Non-pigmented ciliary epithelial cell (primary cell): ENCODE measurements at places on chromosomes 3 and 15.

- no peak for DNase-seq
Measured at GRCh38 chr3:66858656-66859381, 139.3 kb upstream of the KBTBD8 start.

- no peak for DNase-seq
Measured at GRCh38 chr15:101147181-101147580, 104.7 kb downstream of the CHSY1 start.

GRCh38 chr15:52505151-52505550 is 23.5 kb downstream of the MYO5A start:
- DNase-seq, result no peak

DNA sequence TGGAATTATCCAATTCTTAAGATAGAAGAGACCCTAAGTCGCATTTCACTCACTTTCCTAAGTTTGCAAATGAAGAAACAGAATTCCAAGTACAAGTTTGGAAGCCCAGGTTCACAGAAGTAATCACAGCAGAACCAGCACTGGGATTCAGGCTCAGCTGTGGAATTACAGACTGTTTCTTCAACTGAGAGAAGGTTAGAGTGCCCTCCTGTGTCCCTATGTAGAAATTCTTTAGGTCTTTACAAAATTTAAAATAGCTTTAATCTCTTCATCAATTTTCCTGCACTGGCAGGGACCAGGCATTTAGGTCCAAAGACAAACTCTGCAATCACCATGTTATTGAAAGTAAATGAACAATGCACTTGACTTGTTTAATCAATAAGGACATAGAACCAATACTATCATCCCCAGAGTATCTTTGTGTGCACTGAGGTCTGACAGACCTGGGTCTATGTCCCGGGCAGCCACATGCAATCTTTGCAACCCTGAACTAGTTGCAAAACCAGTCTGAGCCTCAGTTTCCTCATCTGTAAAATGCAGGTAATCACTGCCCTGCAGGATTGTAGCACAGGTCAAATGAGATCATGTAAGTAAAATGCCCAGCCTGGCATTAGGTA is 96.3 kb upstream of the ZBED2 start:
- DNase-seq, result no peak

- no peak for DNase-seq
Measured at GRCh38 chr3:134372396-134373270, 1.6 kb downstream of the AMOTL2 start.

GRCh38 chr15:51201581-51201980 is 106.9 kb upstream of the TNFAIP8L3 start:
- no peak for DNase-seq

DNA sequence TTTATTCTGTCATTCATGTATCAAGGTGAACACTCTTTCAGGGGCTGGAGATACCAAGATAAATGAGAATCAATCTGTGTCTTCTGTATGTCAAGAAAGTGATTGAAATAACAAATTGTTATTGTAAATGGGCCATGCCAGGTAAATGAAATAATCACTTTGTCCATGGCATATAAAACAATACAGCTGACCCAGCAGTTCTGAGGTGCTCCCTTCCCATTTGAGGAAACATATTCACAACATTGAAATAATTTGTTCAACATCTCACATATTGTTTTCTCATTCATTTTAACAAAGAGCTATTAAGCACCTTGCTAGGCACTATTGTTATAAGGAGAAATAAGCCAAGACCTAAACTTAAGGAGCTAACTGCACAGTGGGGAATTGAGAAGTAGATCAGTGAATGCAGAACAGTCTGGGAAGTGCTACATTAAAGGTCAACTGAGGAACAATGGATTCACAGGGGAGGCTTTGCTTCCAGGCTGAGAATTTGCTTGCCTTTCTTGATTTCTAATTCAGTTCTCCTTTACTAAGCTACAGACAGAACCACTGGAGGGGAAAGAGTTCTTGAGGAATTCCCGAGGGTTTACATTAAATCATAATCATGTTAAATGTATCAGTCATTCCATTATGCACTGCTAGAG is 806.3 kb upstream of the ARPP21 start:
- DNase-seq, result no peak

- DNase-seq, result no peak
Measured at GRCh38 chr3:15535732-15536131, 14.2 kb upstream of the COLQ start.

- DNase-seq, result no peak
Measured at GRCh38 chr15:25691544-25692430, 171.3 kb downstream of the ATP10A start.

DNA sequence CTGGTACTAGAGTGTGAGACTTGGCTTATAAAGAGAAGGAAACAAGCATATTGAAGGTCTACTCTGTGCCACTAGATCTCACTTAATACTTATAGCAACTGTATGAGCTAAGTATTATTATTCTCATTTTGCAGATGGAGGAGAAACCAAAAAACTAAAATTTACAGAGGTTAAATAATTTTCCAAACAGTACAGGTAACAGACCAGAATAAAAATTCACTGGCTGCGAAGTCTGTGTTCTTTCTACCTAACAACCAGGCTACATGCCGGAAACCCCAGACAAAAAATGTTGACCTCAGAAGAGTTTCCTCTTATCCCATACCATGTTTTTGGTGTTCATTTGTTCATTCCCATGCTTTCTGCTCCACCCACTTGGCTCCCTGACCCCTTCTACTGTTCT is 46.6 kb downstream of the CMSS1 start:
- no peak for DNase-seq

- no peak for DNase-seq
Measured at GRCh38 chr15:70833861-70834765, 19.8 kb downstream of the LARP6 start.

- DNase-seq, result no peak
Measured at GRCh38 chr3:54557538-54558428, 370.1 kb downstream of the LRTM1 start.

- DNase-seq, result no peak
Measured at GRCh38 chr3:135260025-135260424, 465.0 kb downstream of the EPHB1 start.

DNA sequence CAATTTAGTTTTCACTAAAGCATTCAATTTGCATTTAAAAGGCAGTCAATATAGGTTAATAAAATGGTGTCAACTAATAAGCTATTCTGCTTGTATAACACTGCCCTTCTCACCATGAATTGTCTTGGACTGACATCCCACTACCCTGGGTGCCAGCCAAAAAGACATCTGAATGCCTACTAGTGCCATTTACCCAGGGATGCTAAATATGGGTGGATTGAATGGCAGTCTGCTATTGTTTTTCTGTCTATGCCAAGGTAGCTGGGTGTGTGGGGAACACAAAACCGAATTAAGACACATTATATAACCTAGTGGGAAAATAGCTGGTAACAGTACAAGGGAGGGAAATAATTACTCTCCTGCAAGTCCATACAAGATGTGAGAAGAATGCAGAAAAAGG is 240.0 kb upstream of the CFAP20DC start:
- DNase-seq, result no peak

DNA sequence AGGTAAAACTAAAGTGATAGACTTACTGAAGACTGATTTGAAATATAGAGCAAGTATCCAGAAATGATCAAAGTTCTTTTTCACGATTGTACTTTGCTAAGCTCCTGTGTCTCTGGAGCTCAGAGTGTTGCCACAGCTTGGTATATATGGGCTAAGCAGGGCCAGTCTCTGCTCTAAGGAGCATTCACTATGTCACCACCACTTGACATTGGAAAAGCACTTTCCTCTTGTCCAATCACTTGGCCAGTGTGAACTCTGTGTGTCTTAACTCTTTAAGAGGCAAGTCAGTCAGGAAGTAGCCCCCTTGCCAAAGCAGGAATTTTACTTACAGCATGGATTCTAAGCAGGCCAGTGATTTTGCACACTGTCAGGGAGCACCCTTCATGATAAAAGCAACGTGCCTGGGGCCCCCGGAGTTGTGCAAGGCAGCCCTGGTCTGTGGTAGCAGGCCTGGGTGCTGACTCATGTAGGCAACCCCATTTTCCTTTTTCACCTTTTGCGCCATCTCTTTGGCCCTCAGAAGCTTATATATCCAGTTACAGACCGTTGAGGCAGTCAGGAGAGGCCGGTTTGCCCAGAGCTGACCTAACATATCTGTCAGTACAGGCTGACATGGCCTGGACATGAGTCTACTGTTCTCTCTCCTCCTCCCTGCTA is 73.0 kb downstream of the HCN4 start:
- no peak for DNase-seq

DNA sequence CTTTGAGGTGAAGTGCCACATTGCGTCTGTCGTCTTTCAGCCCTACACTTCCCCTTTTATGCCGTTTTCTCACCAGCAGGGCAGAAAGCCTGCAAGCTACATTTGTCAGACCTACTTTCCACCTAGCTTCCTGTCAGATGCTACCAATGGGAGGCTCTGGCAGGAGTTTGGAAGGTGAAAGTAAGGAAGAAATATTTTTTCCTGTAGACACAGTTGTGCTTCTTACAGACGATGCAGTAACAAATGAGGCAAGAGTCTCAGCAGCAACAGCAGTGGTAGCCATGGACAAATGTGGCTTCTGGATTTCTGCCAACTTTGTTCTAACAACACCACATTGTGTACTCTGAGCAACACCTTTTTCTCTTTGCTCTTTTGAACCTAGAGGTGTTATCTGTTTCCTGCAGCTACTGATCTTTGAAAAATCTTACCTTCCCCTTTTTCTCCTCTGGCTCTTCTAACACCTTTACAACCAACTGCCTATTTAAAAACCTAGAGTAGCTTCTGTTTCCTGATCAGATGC is 70.6 kb upstream of the STT3B start:
- DNase-seq, result no peak

DNA sequence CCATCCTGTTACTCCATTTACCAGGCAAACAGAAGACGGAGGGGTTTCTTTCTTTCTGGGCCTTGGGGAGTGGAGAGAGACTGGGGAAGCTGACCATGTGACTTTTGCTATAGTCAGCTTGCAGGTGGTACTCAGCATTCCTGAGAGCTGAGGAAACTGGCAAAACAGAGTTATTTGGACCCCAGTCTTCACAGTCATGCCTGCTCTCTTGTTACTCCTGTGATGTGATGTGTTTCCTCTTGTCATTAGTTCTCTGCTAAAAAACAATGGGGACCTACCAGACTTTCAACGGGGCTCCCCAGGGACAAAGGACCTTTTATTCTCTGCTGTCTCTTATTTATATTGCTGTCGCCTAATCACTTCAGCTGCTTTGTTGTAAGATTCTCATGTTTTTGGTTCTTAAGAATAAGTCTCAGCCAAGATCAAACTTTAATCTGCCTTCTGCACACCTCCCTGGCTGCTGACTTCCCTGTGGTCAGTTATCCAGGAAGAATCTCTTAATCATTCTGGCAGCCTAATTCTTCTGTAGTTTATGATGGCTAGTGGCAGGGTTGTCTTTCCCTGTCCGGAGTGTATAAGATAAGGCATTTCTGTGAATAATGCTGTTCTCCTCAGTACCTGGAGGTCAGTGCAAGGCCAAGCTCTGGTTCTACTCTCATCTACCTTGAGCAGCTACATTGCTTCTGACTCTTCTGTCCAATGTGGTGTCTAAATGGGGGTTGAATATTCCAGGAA is 8.8 kb downstream of the STARD9 start:
- no peak for DNase-seq

- DNase-seq, result no peak
Measured at GRCh38 chr3:159319156-159319555, 517.3 kb downstream of the MFSD1 start.

DNA sequence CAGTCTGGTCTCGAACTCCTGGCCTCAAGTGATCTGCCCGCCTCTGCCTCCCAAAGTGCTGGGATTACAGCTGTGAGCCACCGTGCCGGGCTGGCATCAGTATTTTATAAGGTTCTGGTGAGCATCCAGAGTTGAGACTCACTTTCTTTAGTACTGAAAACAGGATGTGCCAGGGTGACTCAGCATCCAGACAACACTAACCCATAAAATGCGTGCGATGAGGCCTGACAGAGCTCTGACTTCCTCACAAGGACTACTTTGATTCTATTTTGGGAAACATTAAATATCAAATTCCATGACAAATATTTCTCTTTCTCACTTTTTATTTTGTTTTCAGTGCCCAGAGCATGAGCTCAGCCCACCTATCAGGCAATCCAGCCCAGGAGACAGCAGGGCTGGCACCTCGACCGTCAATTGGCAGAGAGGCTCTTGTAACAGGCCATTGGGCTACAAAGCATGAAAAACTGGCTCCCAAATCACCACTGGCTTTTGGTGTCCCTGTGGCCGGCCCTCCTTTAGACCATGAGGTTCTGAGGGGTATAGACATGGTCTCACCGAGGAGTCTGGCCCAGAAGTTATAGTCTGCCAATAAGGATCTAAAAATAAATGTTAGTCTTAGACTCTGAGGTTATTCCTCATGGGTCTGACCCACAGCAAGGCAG is 75.0 kb downstream of the FEM1B start:
- peak; percentile 74 for DNase-seq

- peak; percentile 70 for DNase-seq
Measured at GRCh38 chr15:60798821-60799220, 319.9 kb upstream of the ICE2 start.
